Muscle of back (tissue), 13 donors: ENCODE measurements at places on chromosomes 4 and X.
A peak's percentile ranks its signal among the peaks of the same experiment; 100 is the strongest.

DNA sequence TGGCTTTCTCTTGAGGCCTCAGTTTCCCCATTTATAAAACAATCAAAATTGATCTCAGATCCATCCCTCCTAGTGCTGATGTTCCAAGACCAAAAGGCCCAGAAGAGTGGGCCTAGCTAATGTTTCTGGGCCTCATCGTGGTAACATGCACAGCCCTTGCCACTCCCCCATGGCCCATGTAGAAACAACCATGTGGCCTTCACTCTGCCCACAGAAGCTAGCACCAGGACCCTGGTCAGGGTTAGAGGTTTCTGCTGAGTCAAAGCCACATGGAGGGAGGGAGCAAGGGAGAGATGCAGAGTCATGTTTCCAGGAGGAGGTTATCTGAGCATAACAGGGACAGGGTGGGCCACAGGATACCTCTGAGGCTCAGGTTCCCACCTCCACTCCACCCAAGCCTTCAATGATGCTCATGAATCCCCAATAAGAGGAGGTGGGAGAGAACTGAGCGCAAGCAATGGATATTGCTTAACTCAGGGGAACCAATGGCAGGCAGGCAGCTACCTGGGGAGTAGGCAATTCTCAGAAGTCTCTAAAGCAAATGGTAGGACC is 16.9 kb downstream of the OTUD5 start:
- DNase-seq: no peak

GRCh38 chr4:3712112-3712805 is 53.9 kb upstream of the ADRA2C start:
- no peak for DNase-seq

DNA sequence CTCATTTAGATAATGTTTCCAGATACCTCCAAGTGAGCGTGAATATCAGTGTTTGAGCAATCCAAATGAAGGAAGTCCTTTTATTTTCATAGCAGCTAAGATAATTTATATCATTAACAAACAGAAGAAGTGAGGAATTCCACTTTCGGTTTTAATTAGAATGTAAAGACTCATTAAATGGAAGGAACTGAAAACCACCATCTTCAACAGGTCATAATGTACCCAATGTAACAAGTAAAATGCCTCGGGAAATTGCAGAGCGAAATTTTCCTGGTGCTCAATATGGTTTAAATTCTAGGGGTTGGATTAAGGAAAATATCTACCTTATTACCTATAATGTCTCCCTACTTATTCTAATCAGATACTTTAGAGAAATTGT is 33.9 kb upstream of the SLC9A7 start:
- no peak for DNase-seq

DNA sequence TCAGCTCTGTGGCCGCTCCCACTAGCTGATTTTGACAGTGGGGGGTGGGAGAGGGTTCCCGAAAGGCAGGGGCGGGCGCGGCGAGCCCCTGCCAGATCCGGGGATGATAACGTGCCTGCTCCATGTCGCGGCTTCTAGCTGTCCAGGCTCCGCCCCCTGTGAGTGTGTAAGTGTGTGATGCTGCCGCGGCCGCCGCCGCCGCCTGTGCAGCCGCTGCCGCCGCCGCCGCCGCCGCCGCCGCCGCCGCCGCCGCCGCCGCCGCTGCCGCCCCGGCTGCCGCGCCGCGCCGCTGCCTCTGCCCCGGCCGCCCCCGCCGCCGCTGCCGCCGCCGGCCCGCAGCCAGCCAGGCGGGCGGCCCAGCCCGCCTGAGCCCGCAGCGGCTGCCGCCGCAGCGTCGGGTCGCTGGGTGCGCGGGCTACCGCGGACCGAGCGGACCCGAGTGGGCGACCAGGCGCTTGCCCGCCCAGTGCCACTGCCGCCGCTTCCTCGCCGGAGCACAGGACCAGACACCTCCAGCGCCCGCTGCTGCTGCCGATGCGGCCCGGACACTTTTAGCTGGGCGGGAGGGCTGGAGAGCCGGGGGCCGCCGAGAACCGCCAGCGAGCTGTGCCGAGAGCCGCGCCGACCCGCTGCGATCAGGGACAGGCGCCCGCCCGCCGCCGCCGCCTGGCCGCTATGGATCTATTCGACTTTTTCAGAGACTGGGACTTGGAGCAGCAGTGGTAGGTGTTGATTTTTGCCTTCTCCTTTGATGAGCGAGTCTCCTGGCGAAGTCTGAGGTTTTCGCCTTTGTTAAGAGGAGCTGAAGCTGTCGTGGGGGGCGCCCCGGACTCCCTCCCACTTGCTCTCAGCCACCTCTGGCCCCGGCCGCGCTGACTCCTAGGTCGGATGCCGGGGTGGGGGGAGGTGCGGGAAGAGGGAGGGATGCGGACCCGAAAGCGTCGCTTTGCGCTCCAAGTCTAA is at the start of gene AFF2:
TSS of gene AFF2 (plus strand) at position 195 of the 963 bp plus-strand sequence. CDS start at position 676, 481 bp downstream.
- DNase-seq: peak; percentile 28

DNA sequence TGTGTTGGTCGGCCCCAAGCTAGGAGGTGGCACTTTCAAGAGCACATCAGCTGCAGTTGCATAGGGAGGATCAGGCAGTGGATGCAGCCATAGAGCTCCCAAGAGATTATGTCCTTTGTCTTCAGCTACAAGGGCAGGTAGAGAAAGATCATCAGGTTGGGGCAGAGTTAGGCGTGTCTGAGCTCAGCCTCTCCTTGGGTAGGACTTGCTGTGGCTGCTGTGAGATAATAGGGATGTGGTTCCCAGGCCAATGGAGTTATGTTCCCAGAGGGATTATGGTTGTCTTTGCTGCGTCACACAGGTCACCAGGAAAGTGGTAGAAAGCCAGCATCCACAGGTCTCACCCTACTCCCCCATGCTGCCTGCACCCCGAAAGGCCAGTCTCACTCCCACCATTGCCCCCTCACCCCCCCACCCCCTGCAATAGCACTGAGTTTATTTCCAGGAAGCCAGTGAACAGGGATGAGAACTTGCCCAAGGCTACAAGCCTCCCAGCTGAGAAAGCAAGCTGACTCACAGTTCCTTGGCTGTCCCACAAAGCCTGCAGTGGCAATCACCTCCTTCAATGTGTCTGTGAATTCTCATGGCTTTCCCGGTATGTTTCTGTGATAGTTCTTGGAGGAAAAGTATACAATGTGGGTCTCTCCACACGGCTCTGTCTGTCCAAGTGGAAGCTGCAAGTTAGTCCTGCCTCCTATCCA is 148.4 kb downstream of the STPG2 start:
- DNase-seq: no peak

- DNase-seq: no peak
These were observed 549.7 kb downstream of the IL1RAPL1 start for GRCh38 chrX:29136904-29137303.

- no peak for DNase-seq
These were observed 42.2 kb upstream of the KLF3 start for GRCh38 chr4:38621831-38622230.

DNA sequence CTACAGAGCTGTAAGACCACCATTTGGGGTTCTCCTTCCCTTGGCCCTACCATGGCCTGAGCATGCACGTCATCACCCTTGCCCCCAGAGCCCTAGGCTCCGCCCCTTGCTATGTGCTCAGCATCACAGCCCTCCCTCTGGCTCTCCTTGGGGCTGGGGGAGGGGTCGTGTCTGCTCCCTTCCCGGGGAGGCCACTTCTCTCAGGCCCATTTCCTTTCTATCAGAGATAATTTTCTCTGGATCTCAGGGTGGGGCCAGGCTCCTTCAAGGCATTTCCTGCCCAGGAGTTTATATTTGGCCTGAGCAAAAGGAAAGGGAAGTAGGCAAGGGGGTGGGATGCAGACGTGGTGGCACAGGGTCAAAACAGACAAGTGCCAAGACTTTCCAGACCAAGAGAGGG is 55.9 kb downstream of the STARD8 start:
- DNase-seq: no peak

DNA sequence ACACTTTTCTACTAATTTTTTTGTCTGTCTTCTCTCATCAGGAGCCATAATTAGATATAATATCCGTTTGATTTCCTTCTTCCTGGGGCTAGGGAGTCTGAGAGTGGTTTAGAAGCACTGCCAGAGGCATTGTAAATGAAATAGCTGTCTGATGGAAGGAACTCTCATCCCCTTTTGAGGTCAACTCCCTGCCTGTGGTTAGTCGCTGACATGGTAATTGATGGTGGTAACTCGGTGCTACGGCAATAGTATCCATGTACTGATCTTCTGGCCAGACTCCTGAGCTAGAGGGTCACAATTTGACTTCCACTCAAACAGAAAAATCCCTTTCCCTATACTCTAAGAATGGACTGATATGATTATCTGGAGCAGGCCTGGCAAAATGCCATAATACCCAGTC is 108.1 kb upstream of the TRPC5 start:
- no peak for DNase-seq

GRCh38 chr4:2733844-2734574 is 22.1 kb downstream of the TNIP2 start:
- no peak for DNase-seq

GRCh38 chr4:99323756-99324155 is 2.6 kb upstream of the ADH1B start:
- peak; percentile 32 for DNase-seq

DNA sequence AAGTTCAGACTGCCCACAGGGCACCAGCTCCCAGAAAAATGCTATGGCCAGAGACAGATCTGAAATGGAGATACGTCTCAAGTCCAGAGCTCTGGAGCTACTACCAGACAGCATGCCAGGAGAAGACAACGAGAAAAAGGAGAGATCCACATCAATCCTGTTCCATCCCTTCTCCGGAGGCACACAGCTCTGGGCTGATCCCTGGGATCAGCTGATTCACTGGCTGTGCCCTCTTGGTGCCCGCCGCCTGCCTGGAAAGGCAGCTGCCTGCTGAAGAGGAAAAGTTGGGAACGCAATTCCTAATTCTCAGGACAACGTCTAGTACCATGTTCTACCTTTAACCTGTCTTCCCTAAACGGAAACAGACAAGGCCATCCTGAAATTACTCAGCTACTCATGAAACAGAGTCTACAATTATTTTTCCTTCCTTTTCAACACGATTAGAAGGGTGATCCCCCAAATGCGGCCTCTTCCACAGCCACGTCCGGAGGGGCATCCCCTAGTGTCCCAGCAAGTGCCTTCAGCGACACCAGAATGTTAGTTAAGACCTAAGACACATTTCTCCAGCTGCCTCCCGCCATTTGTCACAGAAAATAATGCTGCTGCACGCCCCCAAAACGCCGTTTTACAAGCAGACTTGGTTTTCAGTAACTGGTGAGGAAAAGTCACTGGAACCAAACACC is 2.4 kb downstream of the ZFYVE28 start:
- DNase-seq: no peak

DNA sequence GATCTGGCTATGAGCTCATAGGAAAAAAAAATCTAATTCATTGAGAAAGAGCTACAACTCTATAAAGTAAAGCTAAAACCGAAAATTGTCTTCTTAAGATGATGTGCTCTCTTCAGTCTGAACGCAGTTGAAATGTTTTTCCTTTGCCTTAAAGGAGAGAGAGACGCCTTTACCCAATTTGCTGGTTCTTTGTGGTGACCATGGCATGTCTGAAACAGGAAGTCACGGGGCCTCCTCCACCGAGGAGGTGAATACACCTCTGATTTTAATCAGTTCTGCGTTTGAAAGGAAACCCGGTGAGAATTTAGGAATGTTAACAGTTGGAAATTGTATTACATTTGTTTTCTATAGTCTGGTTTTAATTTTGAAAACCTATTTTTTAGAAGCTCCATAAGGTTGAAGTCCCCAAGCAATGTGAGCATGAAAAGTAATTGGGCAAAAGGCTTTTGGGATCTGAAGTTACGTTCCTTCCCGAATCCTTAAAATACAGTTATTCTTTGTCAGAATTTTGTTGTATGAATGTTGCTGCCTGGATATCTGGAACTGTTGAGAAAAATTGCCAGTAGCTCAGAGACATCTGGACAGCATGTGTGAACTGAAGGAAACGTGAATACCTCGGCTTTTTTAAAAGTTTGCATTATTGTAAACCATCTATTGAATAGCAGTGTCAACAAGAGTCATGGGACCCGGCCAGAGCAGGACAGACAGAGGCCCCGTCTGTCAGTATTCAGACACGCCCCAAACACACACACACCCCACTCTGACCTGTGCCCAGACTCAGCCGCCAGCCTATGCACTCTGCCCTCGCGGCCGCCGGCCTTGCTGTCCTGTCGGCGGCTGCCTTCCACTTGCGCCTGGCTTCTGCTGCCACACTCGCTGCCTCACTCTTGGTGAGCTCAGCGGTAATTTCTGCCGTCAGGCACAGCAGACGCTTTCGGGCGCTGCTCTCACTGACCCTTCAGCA is 9.9 kb downstream of the PIGG start:
- DNase-seq: no peak

DNA sequence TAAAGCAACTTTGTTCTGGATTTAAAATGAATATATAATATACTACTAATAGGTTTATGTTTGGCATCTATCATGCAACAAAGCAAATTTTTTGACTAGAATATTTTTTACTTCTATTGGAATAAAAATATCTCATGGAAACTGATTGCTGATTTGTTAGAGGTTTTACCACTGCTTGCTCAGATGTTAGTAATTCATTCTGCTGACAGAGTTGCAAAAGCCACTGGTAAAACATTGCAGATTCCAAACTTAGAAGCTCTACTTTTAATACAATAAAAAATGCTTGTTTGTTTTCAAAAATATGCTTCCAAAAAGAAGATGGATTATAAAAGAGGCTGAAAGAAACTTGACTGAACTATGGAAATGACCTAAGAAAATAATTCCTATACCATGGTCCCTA is 795.2 kb downstream of the PCDH18 start:
- DNase-seq: no peak

GRCh38 chr4:100278567-100278966 is 88.3 kb upstream of the DDIT4L start:
- no peak for DNase-seq

- DNase-seq: no peak
These were observed 111.6 kb upstream of the GPRIN3 start for GRCh38 chr4:89419111-89419695.

DNA sequence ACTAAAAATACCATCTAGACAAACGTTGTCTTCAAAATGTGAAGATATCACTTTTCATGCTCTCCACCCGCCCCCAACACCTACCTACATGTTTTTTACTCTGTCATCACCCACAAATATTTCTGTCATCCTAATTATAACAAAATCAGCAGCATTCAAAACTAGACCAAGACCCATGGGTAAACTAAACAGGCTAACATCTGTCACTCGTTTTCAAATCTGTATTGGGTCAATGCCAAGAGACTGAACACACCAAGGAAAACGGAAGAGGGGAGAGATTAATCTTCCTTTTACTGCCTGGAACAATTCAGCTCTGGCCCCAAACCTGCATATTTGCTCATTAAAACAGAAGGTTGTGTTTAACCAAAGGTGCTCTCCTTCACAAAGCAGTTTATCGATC is 17.5 kb downstream of the FAM184B start:
- no peak for DNase-seq

GRCh38 chr4:53852343-53852742 is 212.1 kb downstream of the CHIC2 start:
- DNase-seq: no peak

- no peak for DNase-seq
These were observed 115.6 kb downstream of the ARAP2 start for GRCh38 chr4:36128689-36129088.
